ENCODE measurements at places on chromosomes 2 and 18.

DNA sequence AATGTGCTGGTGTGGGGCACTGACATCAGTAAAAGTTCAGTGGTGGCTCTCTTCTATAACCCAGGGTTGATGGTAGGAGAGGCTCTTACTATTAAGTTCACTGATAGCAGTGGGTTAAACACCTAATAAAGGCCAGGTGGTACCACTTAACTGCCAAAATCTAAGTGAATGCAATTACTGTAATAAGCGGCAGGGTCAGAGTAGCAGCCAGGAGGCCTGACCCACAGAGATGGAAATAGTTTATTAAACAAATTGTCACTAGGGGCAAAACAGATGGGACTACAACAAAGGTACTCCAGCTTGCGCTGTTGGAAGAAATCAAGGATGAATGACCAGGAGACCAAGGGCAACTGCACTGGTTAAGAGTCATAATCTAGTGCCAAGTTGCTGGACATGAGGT is 26.6 kb downstream of the ZSWIM2 start:
- no peak for DNase-seq

GRCh38 chr2:226079671-226080181 is 680.2 kb downstream of the NYAP2 start:
- peak; percentile 93 for DNase-seq

DNA sequence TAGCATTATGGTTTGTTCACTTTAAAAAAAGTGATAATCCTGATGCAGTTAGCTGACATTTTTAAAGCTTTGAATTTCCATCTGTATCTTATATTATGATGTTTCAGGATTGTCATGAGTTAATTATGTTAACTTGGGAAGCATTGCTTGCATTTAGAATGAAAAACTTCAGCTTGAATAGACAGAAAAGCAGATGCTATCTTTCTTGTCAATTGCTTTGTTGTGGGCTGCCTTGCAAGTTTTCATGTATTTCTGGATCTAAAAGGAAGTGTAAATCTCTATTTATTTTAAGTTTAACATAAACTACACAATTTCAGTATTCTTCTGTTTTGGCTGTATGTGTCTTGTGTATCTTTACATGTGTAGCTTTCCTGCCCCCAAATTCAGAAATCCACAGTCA is 479.5 kb downstream of the ARHGAP15 start:
- no peak for DNase-seq

- no peak for DNase-seq
Observed at GRCh38 chr2:147467441-147467840, 377.4 kb upstream of the ACVR2A start.

- DNase-seq = no peak
Observed at GRCh38 chr18:13051950-13052349, 60.8 kb downstream of the CEP192 start.

- peak; percentile 93 for DNase-seq
Observed at GRCh38 chr2:178193823-178194599, at the start of gene OSBPL6. Gene OSBPL6 (plus strand): TSS chr2:178194512. CDS start chr2:178306185, 111,673 bp downstream.

GRCh38 chr2:72579591-72580180 is 246.1 kb downstream of the EXOC6B start:
- DNase-seq = peak; percentile 73

- no peak for DNase-seq
Observed at GRCh38 chr2:26674771-26675170, 17.8 kb upstream of the KCNK3 start.

- DNase-seq = peak; percentile 89
Observed at GRCh38 chr2:33275689-33276444, 200.6 kb upstream of the RASGRP3 start.

- DNase-seq = no peak
Observed at GRCh38 chr18:31683106-31683505, 1.3 kb downstream of the B4GALT6 start.

GRCh38 chr2:225994748-225995405 is 595.4 kb downstream of the NYAP2 start:
- peak; percentile 5 for DNase-seq

- peak; percentile 30 for DNase-seq
Observed at GRCh38 chr18:36128530-36128870, 640 bp downstream of the SLC39A6 start.

- DNase-seq = peak; percentile 84
Observed at GRCh38 chr2:118061135-118061955, 26.9 kb upstream of the INSIG2 start.

DNA sequence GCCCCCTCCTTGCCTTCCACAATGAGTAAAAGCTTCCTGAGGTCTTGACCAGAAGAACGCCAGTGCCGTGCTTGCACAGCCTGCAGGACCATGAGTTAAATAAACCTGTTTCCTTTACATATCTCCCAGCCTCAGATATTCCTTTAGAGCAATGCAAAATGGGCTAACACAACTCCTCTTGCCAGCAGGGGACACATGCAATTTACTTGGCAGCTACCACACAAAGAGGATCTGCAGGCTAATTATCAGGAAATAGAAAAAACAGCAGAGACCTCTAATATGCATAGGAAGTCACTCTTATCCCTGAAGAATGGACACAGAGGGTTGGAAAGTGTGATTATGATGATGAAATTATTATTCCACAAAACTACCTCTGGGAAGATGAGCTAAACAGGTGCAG is 114.0 kb downstream of the PIEZO2 start:
- DNase-seq = no peak

DNA sequence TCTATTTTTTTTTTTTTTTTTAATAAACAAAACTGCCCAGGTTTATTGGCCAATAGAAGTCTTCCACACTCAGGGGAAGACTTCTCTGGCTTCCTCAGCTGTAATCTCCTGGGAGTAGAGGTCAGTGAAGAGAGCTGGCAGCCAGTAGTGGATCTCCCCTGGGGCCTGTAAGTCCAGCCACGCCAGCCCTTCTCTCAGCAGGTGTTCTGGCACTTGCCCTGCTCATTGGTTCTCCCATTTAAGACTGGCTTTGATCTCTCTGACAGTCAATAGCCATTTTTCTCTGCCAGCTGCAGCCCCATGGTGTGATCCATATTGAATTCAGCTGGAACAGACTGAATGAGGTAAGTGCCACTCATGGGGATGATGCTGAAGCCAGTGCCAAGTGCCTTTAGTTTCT is 170.6 kb upstream of the SPHKAP start:
- no peak for DNase-seq

- no peak for DNase-seq
Observed at GRCh38 chr2:137262594-137262993, 497.2 kb downstream of the THSD7B start.

DNA sequence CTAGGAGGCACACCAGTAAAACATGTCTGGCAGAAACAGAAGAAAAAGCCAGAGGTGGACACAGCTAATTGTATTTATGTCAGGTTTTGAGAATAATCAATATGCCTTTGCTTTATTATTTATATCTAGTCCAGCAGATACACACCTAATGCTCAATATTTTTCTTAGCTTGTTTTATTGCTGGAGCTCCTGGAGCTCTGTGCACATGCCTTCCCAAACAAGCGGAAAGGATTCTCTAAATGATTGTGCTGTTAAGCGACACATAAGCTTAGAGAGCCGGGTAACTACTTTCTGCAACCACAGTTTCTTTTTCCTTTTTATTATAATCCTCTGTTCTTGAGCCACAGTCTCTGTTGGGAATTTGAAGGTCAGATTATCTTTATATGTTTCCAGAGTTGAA is 177.3 kb upstream of the ST6GAL2 start:
- DNase-seq = no peak

DNA sequence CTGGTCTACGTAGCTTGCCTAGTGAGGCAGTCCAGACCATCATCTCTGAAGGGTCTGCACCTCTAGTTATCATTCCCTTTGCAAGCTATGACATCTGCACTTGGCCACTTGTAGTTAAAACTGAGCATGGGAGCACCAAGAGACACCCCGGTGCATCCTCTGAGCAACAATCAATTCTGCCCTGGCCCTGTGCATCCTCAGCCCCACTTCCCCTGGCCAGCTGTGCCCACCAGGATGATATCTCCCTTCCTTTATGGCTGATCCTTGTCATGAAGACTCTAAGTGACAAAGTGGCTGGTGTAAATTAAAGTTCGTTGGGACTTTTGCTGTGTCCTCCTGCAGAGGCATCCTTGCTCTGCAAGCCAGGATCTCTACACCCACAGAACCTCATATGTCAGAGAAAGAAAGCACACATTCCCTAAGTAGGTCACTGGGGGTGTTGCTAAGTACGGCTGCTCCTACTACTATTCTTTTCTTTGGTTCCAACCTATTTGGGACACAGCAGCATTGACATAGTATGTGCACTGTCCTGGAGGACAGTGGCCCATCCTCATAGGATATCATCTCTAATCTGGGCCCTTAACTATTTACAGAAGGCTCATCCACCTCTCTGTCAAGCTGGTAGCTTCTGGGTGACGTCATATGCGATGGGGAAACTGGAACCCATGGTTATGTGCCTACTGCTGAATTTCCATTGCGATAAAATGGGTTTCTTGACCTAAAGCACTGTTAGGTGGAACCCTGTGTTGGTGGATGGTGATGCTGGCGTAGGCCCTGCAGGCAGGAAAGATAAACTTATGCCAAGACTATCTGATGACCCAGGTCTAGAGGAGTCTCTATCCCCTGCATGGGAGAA is 384.3 kb upstream of the ID2 start:
- DNase-seq = no peak

GRCh38 chr2:202038471-202039277 is 5.0 kb downstream of the FZD7 start:
- no peak for DNase-seq

GRCh38 chr2:86706220-86706619 is 13.9 kb upstream of the RMND5A start:
- no peak for DNase-seq

DNA sequence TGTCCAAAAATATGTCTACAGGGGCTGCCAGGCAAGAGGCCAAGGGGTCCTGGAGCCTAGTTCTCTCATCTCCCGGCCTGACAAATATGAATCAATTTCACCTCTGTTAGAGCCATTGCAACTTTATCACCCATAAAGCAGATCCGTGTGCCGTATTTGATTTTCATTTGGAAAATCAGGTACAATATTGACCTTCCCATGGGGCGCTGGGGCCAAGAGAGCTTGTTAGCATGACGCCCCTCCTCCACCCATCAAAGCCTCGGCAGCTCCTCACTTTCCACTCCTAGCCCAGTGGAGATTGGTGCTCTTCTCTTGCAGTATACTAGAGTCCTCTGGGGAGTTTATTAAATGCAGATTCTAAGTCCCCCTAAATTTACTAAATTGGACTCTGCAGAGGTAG is 96.8 kb downstream of the CAPN13 start:
- no peak for DNase-seq

DNA sequence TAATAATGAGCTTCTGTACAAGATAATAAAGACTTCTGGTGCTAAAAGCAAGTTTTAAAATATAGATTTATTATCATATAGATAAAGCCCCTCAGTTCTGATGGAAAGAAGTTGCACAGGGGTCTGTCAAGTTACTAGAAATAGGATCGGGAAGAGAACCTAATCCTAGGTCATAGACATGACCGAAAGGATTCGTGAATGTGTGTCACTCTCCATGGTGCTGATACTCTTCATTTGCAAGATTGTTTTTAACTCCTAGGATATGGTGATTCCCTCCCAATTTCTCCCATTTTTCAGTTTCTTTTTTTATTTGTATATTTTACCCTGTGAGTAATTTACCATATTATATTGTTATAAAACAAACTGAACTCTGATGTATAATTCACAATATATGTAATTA is 58.9 kb upstream of the CTNNA2 start:
- peak; percentile 3 for DNase-seq

DNA sequence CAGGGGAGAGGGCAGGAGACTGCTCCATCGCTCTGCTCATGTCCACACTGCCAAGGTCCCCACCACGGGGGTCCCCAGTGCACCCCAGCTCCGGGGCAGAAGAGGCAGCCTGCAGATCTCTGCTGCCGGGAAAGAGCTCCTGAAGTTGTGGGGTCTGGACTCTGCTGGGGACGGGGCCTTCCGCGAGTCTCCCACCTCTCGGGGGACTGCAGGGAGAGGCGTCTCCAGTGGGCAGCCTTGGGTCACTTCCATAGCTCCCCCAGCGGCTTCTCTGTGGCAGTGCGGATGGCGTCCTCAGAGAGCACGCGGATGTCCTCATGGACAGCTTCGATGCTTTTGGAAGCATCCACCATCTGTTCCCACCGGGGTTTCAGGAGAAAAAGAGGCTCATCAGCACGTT is 10.7 kb downstream of the DTYMK start:
- no peak for DNase-seq

- no peak for DNase-seq
Observed at GRCh38 chr2:15591373-15591691, 336 bp upstream of the DDX1 start.

DNA sequence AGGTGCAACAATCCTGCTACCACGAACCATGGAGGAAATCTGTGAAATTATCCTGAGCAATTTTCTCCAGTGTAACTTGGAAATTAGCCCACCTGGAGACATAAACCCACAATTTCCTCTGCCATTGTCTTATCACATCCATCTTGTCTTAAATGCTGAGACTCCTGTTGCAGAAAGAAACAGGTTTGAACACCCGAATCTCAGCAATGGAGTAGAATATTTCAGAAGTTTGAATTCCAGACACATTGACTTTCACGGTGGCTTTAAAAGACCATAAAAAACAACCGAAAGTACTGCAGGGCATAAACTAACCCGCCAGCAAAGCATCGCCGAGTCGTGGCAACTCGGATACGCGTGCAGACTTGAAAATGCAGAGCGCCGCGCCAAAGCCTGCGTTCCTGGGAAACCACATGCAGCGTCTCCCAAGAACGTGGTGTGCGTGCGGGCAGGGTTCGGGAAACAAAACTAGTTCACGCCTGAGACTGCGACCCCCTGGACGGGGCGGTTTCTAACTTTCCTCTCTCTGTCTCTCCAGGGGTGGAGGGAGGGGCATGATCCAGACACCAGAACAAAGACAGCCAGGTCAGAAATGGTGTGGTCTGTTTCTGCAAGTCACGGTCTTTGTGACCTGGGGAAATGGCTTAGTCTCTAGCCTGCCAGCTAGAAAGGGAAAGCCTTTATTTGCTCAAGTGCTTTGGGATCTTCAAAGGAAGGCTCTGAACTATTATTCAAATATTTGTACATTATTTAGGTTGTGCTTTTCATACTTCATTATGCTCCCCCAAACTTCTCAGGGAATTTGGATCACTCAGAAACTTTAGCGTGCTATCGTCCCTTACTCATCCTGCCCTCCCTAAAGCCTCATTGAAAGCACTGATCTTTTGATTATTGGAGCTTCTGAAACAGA is 26.9 kb upstream of the KCTD1 start:
- peak; percentile 59 for DNase-seq

- no peak for DNase-seq
Observed at GRCh38 chr2:207969249-207969648, 56.1 kb downstream of the PLEKHM3 start.

- no peak for DNase-seq
Observed at GRCh38 chr2:219621935-219622334, 5.5 kb upstream of the SLC4A3 start.

- no peak for DNase-seq
Observed at GRCh38 chr2:117523267-117523666, 291.2 kb upstream of the DDX18 start.

- no peak for DNase-seq
Observed at GRCh38 chr18:25300492-25300891, 51.5 kb downstream of the ZNF521 start.

- no peak for DNase-seq
Observed at GRCh38 chr2:145199827-145200706, 680.1 kb upstream of the ZEB2 start.

Measured in cardiac fibroblast (primary cell).